ENCODE measurements at places on chromosomes 4 and X.
A peak's percentile ranks its signal among the peaks of the same experiment; 100 is the strongest.

DNA sequence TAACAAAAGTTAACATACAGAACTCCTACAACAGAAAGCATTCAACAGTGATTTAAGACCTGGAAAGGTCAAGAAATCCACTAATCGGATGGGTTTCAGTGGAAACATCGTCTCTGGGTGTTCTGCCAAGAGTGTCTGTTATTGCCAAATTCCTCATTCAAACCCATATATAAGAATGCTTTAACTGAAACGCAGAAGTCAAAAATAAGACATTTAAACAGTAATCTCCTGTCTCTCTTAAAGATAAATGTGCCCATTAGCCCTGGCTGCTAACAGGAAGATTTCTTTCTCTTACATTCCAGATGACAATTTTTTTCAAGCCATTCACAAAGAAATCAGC, 31.5 kb downstream of the DCTD start:
- DNase-seq = no peak

GRCh38 chr4:128858879-128859671, 49.6 kb downstream of the JADE1 start:
- no peak for DNase-seq

DNA sequence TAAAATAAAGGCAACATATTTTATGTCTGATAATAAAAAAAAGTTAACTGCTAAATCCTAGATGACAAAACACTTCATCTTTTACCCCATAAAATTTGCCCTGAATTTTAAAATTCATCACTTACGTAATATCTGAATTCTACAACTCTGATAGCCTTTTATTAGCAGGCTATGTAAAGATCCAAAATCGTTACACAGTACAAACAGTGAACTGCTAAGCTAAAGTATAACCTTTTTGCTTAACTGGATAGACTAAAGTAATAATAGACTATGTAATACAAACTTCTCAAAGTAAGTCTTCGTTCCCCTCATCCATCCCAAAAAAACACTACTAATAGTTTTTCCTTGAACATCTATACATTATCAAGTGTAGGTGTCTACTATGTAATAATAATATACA, 49.1 kb downstream of the SH3RF1 start:
- DNase-seq = no peak

GRCh38 chr4:188254211-188254610, 115.0 kb downstream of the TRIML1 start:
- DNase-seq = no peak

GRCh38 chrX:11304829-11305228, 11.6 kb downstream of the AMELX start:
- DNase-seq = no peak

- DNase-seq = no peak
Observed at GRCh38 chr4:170004651-170005295, 21.4 kb downstream of the MFAP3L start.

- peak; percentile 30 for DNase-seq
Observed at GRCh38 chr4:1113311-1114009, at the start of gene RNF212. TSS of gene RNF212 (minus strand) at chr4:1113564. CDS start at chr4:1113464, 100 bp downstream.

DNA sequence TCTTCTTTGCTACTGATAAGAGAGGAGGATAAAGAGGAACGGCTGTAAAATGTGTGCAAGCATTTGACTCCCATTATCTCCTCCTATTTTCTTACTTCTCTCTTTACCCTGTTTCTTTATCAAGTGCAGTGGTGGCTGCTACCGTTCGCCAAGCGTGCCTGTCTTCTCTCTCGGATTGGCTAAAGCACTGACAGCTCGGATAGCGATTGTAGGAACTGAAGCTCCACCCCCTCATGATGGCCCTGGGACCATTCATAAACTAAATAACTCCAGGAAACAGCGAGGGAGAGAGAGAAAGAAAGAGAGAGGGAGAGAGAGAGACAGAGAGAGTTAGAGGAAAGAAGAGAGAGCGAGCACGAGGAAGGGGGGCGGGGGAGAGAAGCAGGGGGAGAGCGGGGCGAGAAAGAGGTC, 305 bp upstream of the MAB21L2 start:
- DNase-seq = no peak

- DNase-seq = no peak
Observed at GRCh38 chr4:107900067-107900466, 31.3 kb upstream of the CYP2U1 start.

DNA sequence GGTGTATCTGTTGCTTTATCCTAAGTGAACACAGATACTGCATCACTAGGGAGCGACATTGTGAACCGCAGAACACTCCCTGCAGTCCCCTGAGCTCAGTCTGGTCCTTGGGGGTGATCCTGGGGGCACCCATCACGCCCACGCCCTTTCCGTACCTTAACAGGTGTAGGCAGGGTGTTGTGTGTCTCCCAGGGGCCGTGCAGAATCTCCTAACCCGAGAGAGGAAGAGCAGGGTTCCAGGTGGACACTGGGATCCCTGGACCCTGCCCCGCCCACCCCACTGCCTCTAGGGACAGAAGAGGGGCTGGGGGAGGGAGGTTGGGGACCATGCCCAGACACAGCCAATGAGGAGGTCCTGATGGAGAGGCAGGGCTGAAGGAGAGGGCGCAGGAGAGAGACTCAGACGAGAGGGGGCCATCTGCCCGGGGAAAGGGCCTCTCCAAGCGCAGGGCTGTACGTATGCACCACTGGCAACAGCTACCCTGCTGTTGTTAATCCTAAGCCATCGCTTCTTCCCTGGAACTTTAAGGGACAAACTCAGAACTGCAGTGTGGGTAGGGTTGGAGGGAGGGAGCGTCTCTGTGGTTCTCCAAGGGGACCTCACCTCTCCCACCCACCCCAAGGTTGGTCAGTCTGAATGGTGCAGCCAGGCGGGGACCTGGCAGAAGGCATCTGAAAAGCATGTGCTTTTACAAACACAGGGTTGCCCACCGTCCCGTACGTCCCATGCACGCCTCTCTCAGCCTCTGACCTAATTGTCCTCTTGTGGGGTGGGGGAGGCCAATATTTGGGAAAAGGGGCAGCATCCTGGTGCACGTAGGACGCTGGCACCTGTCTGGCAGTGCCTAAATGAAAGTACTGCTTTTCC, 2.5 kb downstream of the P2RY8 start:
- DNase-seq = no peak
